ENCODE measurements at places on chromosomes 13 and 19.

DNA sequence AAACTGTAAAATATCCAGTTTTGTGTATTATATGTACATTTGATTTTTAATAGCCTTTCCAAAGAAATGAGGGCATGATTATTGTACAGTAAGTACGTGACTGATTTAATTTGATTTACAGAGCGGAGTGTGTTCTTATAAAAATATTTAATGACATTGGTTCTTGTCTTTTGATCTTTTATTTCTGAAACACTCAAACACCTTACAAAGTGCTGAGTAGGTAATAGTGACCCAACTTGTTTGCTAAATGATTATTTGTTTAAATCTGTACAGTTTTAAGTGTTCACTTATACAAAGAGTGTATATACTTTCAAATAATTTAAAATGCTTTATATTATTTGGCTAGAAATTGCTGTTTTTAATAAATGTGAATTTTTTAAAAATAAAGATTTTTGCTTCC is 71.5 kb downstream of the COG3 start:
- DNase-seq, result no peak

GRCh38 chr19:28296506-28296905 is 916.4 kb downstream of the UQCRFS1 start:
- DNase-seq, result no peak

GRCh38 chr19:44635581-44636438 is 7.9 kb upstream of the PVR start:
- DNase-seq, result no peak

DNA sequence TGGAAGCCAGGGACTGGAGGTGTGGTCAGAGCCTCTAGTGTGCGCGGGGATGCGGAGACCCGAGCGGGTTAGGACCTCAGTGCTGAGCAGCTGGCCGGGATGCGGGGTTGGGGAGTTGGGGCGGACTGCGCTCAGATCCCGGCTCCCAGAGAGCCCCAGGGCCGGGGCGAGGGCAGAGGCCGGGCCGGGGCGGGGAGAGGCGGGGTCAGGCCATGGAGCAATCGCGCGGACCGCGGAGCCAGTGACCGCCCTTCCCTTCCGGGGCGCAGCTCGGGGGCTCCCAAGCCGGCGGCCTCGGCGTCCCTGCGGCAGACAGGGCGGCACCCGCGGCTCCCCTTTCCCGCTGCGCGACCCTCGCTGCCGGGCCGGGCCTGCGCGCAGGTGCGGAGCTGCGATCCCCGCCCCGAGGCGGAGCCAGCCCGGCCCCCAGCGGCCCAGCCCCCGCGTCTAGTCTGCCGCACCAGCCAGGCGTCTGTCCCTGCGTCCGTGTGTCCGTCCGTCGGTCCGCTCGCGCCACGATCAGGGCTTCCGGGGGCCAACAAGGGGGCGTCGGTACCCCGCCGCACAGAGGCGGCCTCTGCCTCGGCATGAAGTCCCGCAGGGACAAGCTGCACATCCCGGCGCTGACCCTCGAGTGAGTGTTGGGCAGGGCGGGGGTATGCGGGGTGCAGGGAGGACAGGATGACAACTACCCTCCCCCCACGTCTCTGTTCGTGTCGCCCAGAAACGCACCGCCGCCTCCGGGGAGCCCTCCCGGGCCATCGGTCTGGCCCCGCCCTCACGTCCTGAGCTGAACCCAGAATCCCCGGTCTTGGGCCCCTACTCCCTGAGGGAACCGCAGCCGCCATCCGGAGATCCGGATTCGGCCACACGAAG is 12.4 kb downstream of the MAST3 start:
- peak; percentile 51 for DNase-seq

DNA sequence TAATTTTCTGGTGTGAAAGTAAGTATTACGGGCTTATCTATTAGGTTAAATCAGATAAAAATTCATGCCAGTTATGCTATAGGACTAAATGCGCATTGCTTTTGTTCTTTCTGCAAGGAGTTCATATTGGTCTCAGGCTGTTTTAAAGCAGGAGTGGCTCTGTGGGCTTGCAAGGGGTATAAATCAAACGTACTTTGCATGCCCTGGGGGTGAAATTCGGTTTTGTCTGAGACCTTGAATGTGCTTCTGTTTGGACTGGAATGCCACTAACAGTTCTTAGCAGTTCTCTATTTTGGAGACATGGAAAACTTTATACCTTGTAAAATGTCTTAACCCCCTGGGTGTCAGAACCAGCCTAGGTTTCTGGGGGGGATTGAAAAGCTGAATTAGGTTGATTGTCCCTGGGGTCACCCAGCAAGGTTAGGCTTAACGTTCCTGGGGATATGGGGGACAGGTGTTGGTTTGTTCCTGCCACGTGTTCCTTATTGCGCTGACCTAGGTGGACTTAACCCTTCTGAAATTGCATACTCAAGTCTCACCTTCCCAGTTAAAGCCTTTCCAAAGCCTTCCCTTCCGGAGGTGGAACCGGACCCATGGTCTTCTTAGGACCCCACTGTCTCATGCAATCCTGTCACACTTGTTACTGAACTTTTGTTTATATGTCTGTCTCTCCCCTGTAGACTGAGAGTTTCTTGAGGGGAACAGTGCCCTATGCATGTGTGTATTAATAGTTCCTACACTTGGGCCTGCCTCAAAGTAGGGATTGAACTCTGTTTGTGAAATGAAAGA is 182.2 kb downstream of the LMO7 start:
- no peak for DNase-seq

DNA sequence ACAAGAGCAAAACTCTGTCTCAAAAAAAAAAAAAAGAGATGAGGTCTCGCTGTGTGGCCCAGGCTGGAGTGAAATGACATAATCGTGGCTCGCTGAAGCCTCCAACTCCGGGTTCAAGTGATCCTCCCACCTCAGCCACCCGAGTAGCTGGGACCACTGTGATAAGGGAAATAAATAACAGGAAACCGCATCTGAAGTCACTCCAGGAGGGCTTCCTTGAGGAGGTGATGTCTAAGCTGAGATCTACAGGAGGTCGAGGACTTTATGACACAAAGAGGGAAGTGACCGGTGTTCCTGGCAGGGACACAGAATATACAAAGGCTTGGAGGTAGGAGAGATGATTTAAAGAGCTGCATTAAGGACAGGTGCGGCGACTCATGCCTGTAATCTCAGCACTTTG is 8.9 kb upstream of the NR2F6 start:
- DNase-seq, result no peak

DNA sequence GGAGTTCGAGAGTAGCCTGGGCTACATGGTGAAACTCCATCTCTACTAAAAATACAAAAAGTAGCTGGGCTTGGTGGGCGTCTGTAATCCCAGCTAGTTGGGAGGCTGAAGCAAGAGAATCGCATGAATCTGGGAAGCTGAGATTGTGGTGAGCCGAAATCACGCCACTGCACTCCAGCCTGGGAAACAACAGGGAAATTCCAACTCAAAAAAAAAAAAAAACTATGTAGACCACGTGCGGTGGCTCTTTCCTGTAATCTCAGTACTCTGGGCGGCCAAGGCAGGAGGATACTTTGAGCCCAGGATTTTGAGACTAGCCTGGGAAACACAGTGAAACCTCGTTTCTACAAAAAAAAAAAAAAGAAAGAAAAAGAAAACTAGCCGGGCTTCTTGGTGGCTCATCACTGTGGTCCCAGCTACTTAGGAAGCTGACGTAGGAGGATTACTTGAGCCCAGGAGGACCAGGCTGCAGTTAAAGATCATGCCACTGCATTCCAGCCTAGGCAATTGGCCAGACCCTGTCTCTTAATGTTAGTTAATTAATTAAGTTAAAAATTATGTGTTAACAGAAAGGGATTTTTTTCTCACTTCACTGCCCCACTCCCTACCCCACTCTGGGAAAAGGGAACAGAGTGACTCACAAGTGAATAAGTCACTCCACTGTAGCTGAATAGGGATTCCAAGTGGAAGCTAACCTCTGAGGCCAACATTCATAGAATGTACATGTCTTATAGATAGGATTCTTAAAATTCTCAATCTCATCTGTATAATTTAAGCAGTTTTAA is 2.2 kb downstream of the ZNF83 start:
- DNase-seq, result no peak

- DNase-seq, result no peak
Measured at GRCh38 chr13:77774181-77774580, 76.7 kb downstream of the SLAIN1 start.

DNA sequence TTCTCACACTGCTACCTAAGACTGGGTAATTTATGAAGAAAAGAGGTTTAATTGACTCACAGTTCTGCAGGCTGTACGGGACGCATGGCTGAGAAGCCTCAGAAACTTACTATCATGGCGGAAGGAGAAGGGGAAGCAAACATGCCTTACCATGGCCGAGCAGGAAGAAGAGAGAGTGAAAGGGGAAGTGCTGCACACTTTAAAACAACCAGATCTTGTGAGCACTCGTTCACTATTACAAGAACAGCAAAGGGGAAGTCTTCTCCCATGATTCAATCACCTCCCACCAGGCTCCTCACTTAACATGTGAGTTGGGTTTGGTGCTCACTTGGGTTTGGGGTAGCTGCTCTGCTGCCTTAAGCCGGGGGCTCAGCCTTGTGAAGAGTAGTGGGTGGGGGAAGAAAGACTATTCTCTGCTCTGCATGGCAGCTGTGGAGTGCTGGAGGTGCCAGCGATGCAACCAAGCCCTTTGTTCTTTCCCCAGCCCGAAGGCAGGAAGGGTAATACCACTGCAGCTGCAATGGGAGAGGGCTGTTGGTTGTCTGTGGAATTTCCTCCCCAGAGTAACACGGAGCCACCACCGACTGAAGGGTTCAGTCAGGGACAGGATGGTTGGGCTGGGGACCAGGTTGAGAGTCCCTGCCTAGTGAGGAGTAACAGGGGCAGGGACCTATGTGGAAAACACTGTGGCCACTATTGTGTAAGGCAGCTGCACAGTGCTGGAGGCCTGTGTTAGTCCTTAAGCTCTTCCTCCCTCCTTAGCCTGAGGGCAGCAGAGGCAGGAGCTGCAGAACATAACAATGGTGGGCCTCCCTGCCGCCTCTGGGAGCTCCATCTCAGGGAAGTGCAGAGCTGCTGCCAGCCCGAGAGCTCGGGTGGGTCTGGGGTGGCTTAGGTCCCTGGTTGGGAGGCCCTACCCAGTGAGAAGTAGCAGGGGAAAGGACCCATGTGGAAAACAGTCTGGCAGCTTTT is 1262.5 kb downstream of the EFNB2 start:
- no peak for DNase-seq

GRCh38 chr13:40502236-40502635 is 164.2 kb downstream of the FOXO1 start:
- no peak for DNase-seq

DNA sequence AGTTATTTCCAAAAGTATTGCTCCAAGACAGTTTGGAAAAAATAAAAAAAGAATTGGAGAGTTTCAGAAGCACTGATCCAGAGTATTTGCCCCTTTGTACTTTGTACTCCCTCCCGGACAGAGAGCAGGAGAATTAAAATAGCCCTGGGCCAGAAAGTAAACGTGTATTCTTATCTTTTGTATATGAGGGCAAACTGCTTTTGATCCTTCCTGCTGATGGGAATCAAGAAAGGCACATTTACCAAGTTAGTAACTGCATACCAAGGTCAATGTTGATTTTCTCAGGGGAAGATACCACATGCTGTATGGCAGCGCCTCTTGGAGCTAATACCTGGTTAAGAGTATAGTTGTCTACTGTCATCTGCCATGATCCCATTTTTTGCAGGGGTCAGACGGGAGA is 10.9 kb upstream of the RB1 start:
- no peak for DNase-seq
